ENCODE measurements at places on chromosomes 3 and 15.
A peak's percentile ranks its signal among the peaks of the same experiment; 100 is the strongest.

GRCh38 chr3:16896820-16897219 is 12.1 kb downstream of the PLCL2 start:
- no peak for DNase-seq

GRCh38 chr15:33649217-33649933 is 318.9 kb upstream of the CHRM5 start:
- no peak for DNase-seq

DNA sequence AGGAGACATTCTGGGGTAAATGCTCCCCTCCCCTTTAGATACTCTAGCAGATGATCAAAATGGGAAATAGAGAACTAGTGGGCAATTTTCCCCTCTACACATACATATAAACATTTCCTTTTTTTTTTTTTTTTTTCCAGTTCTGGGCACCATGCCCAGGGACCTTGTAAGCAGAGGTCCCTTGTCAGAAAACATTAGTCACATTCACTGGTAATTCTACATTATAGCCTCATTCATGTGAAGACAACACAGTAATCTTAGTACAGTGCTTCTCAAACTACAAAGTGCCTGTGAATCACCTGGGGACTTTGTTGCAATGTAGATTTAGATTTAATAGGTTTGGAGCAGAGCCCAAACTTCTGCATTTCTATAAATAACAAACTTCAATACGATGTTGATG is 60.1 kb upstream of the ACTC1 start:
- no peak for DNase-seq

- DNase-seq, result no peak
These were observed 50.1 kb downstream of the CALML4 start for GRCh38 chr15:68154923-68155559.

- no peak for DNase-seq
These were observed 5.5 kb downstream of the ARPIN start for GRCh38 chr15:89907289-89907688.

DNA sequence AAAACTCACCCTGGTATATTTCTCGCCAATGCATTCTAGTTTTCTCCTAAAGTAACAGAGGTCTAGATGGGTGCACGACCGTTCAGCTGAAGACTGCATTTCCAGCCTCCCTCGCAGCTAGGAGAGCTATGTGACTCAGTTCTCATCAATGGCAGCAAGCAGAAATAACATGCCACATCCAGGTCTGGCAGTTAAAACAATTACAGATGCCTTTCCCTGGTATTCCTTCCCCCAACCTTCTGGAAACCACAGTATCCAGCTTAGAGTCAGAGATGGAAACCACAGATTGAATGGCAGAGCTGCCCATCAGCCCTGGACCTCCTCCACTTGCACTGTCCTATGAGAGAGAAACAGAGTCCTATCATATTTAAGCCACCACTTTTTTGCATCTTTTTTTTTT is 4.8 kb downstream of the HAPLN3 start:
- no peak for DNase-seq

- DNase-seq, result no peak
These were observed 776.3 kb downstream of the TUSC7 start for GRCh38 chr3:117485841-117486240.

GRCh38 chr3:20776692-20777091 is 590.7 kb upstream of the SGO1 start:
- DNase-seq, result no peak

DNA sequence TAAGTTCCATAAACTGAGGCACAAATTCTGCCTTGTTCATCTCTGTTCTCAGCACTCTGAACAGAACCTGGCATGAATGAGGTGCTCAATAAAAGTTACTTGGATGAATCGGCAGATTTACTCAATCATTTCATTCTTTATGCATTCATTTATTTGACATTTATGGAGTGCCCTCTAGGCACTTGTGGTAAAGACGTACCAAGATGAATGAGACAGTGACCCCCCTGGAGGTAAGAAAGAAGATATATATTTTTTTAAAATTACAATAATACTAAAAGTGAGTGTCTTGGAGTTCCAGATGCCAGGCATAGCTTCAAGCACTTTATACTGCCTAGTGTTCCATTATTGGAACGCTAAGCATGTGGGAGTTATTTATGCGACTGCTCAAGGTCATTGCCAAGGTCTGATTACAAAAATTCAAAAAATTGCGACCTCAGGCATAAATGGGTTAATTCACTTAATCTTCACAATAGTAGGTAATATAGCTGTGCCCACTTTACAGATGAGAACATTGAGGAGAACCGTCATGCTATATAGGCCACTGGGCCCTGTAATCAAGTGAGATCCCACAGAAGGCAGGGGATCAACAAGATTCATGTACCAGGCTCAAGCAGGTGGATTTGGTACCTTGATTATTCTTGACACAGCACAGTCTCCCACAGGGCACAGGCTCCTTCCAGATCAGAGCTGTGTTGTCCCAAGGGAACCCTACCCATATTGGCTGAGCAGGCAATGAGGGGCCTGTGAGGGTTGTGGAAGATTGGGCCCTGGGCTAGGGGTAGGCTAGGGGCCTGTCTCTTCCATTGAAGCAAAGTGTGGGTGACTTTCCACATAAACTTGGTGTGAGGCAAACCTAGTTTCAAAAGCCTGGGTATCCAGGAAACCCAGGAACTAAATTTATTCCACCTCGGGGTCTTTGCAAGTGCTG is 10.7 kb downstream of the XIRP1 start:
- DNase-seq, result no peak

DNA sequence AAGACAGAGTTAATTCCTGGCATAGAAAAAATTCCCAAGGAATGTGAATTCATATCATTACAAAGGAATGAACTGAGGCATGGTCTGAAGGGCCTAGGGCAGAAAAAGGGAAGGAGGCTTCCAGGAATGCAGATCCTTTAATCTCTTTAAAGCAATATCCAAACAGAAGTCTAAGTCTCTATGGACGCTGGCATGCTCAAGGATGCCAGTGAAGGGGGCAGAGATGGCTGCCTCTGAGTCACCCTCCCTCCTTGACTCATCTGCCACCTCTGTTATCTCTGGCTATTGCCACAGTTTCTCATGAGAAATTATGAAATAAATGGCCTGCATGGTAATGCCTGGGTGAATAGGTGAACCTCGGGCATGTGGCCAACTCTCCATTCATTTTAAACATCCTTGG is 96.3 kb upstream of the BCL6 start:
- DNase-seq, result no peak

DNA sequence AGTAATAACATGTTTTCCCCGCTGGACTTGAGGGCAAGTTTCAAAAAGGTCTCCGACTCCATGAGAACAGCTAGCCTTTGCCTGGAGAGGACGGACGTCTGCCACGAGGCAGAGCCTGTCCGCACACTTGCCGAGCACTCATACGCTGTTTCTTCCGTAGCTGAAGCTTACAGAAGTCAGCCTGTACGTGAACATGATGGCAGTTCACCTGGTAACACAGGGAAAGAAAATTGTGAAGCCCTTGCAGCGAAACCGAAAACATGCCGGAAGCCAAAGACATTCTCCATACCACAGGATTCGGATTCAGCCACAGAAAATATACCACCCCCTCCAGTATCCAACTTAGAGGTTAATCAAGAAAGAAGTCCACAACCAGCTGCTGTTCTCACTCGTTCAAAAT is 43.9 kb upstream of the RASA2 start:
- DNase-seq, result no peak

- DNase-seq, result no peak
These were observed 19.5 kb upstream of the FBLN2 start for GRCh38 chr3:13529196-13530112.

- DNase-seq, result peak; percentile 84
These were observed 609 bp downstream of the GOLGA8A start for GRCh38 chr15:34436956-34437442.

- DNase-seq, result no peak
These were observed 39.1 kb downstream of the PRTG start for GRCh38 chr15:55703873-55704301.

GRCh38 chr3:126781889-126782491 is 78.0 kb downstream of the CHCHD6 start:
- DNase-seq, result no peak

- DNase-seq, result no peak
These were observed 24.0 kb downstream of the FLNB start for GRCh38 chr3:58032186-58032585.

- no peak for DNase-seq
These were observed 40.5 kb downstream of the U2SURP start for GRCh38 chr3:143041903-143042302.

- DNase-seq, result no peak
These were observed 24.6 kb downstream of the SIDT1 start for GRCh38 chr3:113556946-113557335.

GRCh38 chr3:135140591-135140990 is 345.5 kb downstream of the EPHB1 start:
- DNase-seq, result no peak

DNA sequence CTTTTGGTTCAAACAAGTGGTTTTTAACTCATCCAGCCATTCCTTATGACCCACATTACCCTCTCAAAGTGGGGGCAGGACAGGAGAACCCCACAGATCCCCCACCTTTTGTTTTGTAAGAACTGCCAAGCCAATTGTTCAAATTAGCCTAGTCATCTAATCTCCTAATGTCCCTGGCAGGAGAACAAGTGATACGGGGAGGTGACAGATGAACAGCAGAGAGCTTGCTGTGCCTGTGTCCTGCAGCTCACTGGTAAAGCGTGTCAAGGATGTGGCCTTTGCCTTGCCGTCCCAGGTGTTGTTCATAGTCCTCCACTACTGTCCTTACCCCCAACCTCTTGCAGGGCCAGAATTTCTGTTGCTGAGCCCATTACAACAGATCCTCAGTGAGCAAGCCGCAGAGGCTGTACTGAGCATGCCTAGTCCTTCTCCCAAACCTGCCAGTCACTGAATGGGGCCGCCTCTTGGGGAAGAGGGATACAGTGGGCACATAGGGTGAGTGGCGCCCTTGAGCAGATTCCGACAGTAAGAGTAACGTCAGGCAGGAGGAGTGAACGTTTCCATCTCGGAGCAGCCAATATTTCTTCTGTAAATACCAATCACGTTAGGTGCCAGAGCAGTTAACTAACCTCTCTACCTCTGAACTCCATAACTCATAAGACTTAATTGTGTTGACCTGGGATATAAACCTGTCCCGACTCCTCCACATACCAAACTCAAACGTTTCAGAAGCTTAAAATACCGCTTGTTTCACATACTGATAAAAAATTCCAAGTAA is 87.4 kb downstream of the ITPR1 start:
- no peak for DNase-seq

- DNase-seq, result no peak
These were observed 337.2 kb upstream of the DNAJC19 start for GRCh38 chr3:181326637-181327223.

DNA sequence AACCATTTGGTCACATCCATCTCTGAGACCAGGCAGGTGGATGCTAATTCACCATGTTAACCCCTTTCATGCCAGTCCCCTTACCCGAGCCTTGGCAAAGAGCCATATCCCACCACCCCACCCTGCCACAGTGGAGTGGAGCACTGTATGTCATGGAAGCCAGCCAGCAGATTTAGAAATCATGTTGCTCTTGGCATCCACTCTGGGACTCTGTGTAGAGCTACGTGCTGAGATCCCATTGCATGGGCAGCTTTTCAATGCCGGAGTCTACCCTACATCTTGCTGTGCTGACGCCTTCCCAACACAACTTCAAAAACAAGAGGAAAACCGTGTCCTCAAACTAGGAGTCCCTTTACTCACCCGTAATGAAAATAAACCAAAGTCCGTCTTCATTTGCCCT is 131.0 kb downstream of the NTRK3 start:
- DNase-seq, result no peak

DNA sequence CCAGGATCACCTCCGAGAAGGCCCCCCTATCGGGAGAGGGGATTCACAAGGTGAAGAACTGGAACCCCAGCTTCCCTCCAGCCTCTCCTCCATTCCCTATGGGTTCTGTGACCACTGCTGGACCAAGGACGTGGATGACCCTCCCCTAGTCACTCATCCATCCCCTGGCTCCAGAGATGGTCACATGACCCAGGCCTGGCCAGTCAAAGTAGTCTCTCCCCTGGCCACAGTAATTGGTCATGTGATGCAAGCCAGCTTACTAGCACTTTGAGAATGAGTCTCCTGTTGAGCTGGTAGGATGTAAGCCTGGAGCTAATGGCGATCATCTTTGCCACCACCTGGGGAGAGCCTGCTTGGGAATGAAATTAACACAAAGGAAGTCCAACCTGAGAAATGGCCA is 3.9 kb downstream of the CAMK1 start:
- no peak for DNase-seq

GRCh38 chr3:110526777-110527727 is 544.6 kb upstream of the NECTIN3 start:
- DNase-seq, result no peak

GRCh38 chr15:71971905-71972304 is 146.0 kb downstream of the MYO9A start:
- no peak for DNase-seq

GRCh38 chr3:123678108-123678511 is 93.3 kb upstream of the HACD2 start:
- no peak for DNase-seq

- DNase-seq, result peak; percentile 96
These were observed 6.2 kb upstream of the TLR9 start for GRCh38 chr3:52231502-52232278.

GRCh38 chr3:14869917-14870782 is 51.4 kb downstream of the FGD5 start:
- DNase-seq, result peak; percentile 43

DNA sequence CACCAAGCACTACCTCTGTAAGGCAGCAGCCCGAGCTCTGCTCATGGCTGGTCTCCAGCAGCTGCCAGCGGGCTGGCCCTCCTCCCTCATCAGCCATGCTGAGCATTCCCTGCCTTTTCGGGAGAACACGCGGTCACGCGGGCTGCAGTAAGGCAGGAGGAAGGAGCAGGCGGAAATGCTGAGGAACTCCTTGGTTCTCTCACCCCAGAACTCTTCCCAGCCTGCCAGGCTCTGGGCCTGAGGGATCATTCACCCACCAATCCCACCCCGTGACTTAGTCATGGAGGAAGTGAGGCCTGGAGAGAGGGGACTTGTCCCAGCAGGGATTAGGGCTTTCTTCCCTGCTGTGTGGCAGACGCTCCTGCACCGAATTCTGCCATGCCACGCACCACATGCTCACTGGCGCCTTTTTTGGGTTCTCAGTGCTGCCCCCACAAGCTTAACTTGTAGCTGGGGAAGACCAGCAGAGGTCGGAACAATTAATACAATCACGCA is 42.9 kb upstream of the RPL32 start:
- no peak for DNase-seq

DNA sequence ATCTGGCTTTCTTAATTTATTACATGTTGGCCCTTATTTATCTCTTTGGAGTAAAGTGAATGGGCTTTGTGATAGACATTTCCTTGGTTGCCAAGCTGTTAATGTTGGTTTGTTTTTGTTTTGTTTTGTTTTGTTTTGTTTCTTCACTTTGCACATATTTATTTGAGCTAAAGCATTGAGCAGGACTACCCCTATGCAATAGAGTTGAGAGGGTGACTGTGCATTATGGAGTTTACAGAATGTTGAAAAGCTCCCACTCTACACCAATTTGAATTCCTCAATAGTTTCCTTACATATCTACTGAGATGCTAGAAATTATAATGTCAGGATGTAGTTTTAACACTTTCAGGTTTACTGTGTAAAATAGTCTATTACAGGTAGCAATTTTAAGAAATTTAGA is 462.8 kb upstream of the CBLB start:
- no peak for DNase-seq
